ENCODE measurements at places on chromosomes 7 and 10. TPM values are rescaled to one million over a fixed set of nuclear protein-coding genes. Genes with fewer than 3 reads are reported as not detected.

The PRSS1 gene
- 0.20 TPM for polyA plus RNA-seq

The CDH23 gene
- 6.3 TPM for polyA plus RNA-seq

The MMP21 gene
- 0.05 TPM for polyA plus RNA-seq

The CALHM3 gene
- polyA plus RNA-seq, result 0.60 TPM

The LRGUK gene
- 1.5 TPM for polyA plus RNA-seq

The VWA2 gene
- polyA plus RNA-seq, result 3.7 TPM

The ZPBP gene
- polyA plus RNA-seq, result not detected

The C7orf57 gene
- 0.25 TPM for polyA plus RNA-seq

The OR2F1 gene
- 0.08 TPM for polyA plus RNA-seq

The EBF3 gene
- polyA plus RNA-seq, result 0.20 TPM

DNA sequence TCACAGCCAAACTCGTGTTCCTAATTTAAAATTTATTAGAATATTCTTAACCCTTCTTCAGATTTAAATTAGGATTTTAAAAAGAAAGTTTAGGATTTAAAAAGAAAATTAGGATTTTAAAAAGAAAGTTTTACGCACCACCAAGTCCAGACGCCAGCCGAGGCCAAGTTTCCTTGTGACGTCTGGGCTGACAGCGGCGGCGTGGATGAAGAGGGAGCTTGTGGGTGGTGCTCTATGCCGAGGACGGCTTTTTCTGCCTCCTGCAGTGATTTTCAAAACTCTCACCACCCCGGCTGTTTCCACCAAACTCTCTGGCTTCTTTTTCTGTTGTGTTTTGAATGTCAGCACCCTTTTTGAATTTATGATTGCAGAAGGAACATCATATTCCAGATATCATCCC, 252.9 kb downstream of the DNAJB6 start:
- no peak for DNase-seq

- DNase-seq, result no peak
Observed at GRCh38 chr7:37344886-37345579, 103.6 kb downstream of the ELMO1 start.

DNA sequence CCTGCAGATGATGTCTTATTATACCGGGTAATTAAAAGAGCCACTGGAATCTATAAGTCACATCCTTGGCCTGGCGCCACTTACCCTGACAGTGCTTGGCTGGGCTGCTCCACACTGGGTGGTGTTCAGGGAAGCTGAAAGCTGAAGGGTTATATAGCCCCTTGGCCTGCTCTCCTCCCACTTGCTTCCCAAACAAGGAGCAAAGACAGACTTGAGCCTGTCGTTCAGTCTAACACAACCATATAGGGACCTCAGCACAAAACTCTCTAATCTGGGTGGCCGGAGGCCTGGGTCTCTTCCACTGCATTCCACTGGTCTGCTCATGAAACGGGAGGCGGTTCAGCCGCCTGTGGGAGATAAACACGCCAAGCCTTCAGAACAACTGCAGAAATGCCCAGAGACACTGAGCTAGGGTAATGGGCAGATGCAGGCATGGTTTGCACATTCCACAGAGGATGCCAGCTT, at the start of gene ACTA2:
ACTA2 (minus strand) TSS at position 127 of the 465 bp plus-strand sequence. CDS start 3,843 bp downstream, outside the sequence.
- DNase-seq, result no peak

DNA sequence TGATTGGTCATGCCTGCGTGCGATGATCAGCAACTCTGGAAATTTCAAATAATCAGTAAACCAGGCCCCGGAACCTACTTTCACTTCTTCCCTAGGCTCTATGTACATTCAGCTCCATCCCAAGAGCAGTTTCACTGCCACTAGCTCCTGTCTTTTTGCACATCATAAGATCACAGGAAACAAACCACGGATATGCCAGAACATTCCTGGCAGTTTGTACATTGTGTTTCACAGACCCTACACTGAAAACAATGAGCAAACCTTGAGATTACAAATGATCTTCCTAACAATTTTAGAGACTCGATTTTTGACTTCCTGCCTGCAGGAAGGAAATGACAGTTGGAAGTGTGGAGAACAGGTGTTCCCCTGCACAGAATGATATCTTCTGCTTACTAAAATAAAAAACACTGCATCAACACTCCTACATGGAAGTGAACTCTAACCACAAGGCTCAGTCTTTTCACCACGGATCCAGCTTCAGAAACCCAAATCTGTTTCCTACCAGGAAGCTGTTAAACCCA, 7.6 kb upstream of the TMEM236 start:
- no peak for DNase-seq

- DNase-seq, result no peak
Observed at GRCh38 chr7:22989643-22990587, 24.0 kb downstream of the HYCC1 start.

GRCh38 chr10:79434223-79434687, 11.2 kb downstream of the ZCCHC24 start:
- DNase-seq, result no peak

GRCh38 chr7:37901236-37901827, 15.3 kb downstream of the SFRP4 start:
- no peak for DNase-seq

DNA sequence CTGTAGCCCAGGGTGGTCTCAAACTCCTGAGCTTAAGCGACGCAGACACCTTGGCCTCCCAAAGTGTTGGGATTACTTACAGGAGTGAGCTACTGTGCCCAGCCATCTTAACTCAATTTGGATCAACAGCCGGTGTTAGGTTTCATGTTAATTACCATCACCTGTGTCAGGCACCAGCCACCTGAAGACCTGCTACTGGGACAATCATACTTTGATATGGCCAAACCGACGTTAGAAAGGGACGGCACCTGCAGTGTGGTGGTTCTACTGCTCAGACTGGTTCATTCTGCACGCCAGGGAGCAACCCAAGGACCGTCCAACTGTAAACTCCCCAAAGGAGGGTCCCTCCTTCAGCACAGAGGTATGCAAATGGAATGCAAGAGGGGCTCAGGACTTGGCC, 74.2 kb upstream of the CYTH3 start:
- DNase-seq, result peak; percentile 48

- DNase-seq, result no peak
Observed at GRCh38 chr10:126165874-126166273, 222.4 kb downstream of the ADAM12 start.

- no peak for DNase-seq
Observed at GRCh38 chr7:112798274-112799159, 8.3 kb upstream of the TMEM168 start.

- no peak for DNase-seq
Observed at GRCh38 chr7:50652400-50653125, 87.4 kb upstream of the DDC start.

DNA sequence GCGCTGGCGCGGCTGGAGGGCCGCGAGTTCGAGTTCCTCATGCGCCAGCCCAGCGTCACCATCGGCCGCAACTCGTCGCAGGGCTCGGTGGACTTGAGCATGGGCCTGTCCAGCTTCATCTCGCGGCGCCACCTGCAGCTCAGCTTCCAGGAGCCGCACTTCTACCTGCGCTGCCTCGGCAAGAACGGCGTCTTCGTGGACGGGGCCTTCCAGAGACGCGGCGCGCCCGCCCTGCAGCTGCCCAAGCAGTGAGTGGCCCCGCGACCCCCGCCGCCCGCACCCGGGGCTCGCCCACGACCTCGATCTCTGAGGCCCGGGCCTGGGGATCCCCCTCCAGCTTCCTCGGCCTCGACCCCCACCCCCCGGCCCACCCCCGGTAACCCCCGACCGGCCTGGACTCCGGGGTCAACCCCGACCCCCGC, 537 bp downstream of the FOXK1 start:
- peak; percentile 54 for DNase-seq

GRCh38 chr10:97873569-97873968, 23.9 kb downstream of the GOLGA7B start:
- DNase-seq, result no peak

GRCh38 chr10:73117976-73118743, 7.9 kb downstream of the NUDT13 start:
- DNase-seq, result no peak

DNA sequence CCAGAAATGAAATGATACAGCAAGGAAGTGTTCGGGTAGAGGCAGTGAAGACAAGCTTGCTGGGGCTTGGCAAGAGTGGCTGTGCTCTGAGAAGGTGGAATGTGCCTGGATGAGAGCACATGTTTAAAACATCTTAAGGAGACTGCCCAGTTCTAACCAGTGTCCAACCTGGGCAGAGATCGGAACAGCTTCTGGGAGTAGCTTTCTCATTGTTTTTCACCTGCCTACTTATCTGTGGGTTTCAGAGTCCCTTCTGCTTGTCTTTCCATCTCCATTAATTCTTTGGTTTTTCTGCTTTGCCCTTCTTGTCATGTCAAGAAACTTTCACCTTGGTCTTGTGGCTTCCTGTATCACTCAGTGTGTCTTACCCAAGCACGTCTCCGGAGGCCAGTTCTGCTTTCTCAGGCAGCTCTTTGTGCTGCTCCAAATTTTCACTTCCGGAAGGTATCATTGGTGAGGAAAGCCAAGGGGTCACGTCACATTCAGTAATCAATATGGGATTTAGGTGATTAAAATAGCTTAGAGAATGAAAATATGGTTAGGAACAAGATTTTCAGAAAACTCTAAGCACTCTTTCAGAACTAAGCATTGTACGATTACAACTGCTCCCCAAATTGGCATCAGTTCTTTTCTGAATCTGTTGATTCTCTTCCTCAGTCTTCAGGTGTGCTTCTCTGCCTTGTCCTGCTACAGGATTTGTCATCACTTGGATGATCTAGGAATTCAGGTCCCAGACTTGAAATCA, 5.5 kb upstream of the LAMB4 start:
- no peak for DNase-seq

DNA sequence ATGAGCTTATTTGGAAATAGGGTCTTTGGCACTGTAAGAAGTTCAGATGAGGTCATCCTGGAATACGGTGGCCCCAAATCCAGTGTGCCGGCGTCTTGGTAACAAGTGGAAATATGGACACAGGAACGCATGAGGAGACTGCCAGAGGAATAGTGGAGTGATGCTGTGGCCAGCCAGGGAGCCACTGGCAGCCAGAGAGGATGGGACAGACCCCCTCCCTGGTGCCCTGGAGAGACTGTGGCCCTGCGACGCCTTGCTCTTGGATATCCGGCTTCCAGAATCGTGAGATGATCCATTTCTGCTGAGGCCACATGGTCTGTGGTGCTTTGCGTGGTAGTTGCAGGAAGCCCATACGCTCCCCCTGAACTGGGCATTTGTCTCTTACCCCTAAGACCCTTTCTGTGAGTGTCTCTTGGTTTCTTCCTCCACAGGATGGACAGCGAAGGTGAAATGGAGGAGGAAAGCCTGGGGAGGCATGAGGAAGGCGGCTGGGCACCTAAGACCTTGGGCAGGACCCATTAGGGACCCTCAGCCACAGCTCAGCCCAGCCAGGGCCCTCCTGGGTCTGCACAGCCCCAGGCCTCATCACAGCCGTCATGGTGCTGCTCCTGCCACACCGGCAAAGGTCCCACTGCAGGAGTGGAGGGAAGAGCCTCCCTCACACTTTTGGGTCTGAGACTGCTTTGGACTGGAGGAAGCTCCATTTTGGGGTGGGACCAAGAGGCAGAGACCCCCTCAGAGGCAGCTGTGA, 53.6 kb downstream of the INSIG1 start:
- DNase-seq, result no peak

DNA sequence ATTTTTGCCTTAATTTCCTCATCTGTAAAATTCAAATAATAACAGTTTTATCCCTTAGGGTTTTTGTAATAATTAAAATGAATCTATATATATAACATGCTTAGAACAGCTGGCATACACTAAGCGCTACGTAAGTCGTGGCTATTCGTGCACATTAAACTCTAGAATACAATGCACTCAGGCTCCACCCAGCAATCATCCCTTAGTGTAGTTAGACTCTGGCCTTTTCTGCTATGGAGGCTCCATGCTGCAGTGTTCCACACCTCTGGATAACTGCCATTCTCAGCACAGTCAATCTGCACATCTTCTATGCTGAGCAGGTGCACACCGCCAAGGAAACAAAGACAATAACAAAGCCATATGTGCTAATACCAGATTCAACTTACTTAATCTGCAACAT, 92.9 kb downstream of the IPMK start:
- DNase-seq, result no peak

DNA sequence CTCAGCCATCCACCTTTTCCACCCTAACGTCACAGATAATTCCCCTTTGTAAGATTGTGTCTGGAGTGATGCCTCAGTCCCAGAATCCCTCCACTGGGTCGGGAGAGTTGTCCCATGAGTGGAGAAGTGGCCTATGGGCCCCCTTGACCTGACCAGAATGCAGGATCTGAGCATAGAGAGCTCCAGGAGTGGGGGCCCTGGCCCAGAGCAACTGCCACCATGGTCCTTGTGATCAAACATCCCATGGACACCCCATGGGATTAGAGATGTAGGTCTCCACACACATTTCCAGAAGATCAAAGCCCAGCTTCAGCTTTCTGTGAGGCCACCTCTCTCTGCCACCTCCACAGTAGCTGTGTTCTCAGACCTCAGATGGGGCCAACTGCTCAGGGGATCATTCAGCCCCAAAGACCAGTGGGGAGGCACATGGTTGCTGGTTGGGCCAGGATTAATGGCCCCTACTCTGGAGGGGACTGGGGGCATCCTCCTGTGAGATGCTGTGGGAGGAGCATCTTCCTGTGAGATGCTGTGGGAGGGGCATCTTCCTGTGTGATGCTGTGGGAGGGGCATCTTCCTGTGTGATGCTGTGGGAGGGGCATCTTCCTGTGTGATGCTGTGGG, 28.5 kb upstream of the DPYSL4 start:
- DNase-seq, result no peak

DNA sequence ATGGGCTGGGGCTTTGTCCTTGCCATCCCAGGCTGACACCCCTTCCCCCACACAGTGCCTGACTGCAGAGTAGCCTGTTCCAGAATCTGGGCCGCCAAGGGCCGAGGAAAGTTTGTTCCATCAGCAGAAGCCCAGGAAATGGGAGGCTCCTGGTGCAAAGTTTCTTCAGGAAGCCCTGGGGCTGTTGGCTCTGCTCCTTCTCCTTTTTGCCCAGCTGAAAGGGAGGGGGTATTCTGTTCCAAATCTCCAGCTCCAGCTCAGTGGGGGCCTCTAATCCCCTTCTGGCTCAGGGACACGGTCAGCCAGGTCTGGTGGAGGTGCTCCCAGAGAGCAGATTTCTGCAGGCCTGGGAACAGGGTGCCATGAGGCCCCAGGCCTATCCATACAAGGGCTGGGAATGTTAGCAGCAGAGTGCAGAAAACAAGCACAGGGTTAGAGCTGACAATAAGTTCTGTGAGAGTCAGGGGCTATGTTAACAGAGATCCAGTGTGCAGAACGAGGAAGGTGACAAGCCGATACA, 399.5 kb downstream of the RPS24 start:
- no peak for DNase-seq

DNA sequence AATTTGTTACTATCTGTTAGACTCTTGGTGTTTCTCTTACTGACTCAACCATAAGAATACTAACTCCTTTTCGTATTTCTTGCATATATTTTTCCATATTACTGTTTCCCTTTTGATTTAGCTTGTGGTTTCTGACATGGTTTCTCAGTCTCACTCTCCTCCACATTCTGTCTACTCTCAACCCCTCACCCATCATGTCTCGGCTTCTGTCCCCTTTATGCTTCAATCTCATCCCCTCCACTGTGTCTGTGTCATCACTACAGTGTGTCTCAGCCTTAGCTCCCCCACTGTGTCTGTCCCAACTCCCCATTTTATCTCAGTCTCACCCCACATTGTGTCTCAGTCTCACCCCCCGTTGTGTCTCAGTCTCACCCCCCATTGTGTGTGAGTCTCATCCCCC, 126.9 kb downstream of the VIPR2 start:
- no peak for DNase-seq

All from H1 (cell line).